Omental fat pad (tissue), 4 donors: ENCODE measurements at places on chromosomes 16 and 17. TPM values are rescaled to one million over a fixed set of nuclear protein-coding genes. Genes with fewer than 3 reads are reported as not detected.

The CTRB2 gene
- total RNA-seq: not detected

- DNase-seq: no peak
Measured at GRCh38 chr16:86956437-86956836, 360.8 kb downstream of the C16orf95 start.

DNA sequence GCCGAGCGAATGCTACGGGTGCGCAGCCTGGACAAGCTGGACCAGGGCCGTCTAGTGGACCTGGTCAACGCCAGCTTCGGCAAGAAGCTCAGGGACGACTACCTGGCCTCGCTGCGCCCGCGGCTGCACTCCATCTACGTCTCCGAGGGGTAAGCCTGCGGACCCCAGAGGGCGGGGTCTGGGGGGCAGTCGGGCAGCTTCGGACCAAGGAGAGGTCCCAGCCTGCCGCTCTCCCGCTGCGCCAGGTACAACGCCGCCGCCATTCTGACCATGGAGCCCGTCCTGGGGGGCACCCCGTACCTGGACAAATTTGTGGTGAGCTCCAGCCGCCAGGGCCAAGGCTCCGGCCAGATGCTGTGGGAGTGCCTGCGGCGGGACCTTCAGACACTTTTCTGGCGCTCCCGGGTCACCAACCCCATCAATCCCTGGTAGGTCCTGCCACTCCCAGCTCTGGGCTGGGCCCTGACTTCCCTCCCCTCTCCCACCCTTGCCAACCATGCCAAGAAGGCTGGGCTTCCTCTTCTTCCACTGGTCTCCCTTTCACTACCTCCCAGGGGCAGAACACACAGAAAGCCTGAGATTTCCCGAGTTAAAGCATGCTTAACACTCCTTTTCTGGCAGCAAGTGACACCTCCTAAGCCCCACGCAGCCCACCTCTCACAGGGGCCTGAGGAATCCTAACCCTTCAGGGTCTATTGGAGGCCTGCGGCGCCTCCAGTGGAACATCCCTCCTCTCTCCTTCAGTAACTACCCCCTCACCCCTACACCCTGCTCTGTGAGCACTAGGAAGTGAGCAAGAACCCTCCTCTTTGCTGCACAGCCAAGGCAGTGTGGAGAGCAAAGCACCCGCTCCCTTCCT, 3.2 kb downstream of the NAGS start:
- DNase-seq: no peak

The MEIOC gene
- total RNA-seq: not detected

The MYH11 gene
- 24.7 TPM for total RNA-seq

The P2RX5 gene
- total RNA-seq: 2.4 TPM

- no peak for DNase-seq
Measured at GRCh38 chr17:35082073-35082657, 18.7 kb upstream of the RFFL start.

DNA sequence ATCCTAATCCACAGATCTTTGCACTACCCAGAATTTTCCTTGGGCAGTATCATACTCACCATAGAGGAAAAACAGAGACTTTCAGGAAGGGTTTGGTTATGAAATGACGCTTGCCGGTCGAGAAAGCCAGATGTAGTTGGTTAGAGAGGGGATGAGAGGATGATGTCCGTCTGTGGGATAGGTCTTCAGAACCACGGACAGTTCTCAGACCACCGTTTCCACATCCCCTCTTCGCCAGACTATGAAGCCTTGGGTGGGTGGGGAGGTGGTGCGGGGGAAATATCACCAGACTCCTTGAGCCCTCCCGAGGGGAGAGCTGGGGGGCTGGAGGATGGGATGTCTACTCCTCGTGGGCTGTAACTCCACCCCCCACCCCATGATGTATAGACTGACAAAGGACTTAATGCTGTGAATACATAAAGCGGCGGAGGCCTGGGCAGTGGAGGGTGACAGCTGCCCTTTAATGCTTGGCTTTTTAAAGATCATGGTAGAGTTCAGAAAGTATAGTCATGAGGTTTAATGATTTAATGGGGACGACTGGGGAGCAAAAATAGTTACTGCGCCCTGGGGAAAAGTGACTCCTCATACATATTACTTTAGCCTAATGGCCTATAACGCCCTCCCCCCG, 96.6 kb downstream of the MRM1 start:
- no peak for DNase-seq

GRCh38 chr16:83136419-83136818, 509.6 kb downstream of the CDH13 start:
- DNase-seq: no peak

DNA sequence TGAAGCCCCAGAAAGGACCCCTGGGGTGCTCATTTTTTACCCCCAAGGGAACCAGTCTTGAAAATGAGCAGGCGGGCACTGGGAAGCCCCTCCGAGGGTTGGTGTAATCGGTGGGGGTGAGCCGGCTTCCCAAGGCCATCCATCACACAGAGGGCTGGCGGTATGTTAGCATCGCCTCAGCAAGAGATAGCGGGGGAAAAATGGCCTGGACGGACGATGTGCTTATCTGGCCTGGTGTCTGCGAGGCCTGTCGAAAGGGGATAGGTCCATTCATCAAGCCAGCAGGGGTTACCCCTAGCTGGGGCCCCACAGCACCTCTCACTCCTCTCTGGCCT, 188.9 kb downstream of the IRF8 start:
- no peak for DNase-seq

The SOST gene
- not detected for total RNA-seq

- DNase-seq: no peak
Measured at GRCh38 chr17:5115673-5116651, at the start of gene USP6. Gene USP6, plus strand, starts transcription at chr17:5116032. Its CDS starts 14,336 bp downstream, at chr17:5130368.

The NOS2 gene
- 0.19 TPM for total RNA-seq

DNA sequence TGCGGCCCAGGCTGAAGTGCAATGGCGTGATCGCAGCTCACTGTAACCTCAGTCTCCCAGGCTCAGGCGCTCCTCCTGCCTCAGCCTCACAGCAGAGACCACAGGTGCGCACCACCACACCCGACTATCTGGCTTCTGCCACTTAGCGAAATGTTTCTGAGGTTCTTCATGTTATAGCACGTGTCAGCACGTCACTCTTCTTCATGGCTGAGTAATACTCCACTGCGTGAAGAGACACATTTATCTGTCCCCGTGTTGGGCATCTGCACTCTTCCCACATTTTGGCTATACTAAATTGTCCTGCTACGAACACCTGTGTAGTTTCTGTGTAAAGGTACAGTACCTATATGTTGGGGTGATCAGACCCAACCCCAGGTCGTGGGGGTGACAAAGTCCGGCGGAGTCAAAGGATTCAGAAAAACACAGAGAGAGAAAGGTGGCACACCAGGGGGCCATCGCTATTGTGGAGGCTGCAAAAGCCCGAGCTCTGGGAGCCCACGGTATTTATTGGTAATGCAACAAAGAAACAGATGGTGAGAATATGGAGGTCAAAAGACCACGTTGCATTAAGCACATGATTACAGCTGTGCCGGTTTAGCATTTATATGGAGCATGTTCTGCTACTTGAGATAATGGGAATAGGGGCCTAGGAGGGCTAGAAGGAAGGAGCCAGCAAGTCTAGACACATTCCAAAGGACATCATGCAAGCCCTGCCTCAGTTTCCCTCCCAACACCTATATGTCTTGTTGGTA, 851 bp upstream of the DPEP1 start:
- DNase-seq: no peak

The UNC45B gene
- not detected for total RNA-seq

DNA sequence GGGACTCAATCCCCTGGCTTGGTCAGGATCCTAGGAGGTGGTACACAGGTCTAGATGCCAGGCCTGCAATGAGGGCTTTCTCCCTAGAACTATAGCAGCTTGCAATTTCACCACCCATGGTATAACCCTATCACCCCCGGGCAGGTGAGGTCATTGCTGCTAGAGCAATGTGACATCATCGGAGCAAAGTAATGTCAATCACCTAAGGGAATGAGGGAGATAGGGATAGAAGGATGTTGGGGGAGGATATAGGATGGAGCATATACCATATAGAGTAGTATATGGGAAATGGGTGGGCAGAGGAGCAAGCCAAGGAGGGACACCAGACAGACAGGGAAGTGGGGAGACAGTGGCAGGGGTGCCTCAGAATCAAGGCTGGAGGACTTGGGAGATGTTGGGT, 3.3 kb downstream of the KCNH4 start:
- DNase-seq: no peak

- no peak for DNase-seq
Measured at GRCh38 chr16:69351309-69352027, at the start of gene TMED6. Gene TMED6, minus strand, starts transcription at chr16:69351786. Its CDS starts 33 bp downstream, at chr16:69351753.

DNA sequence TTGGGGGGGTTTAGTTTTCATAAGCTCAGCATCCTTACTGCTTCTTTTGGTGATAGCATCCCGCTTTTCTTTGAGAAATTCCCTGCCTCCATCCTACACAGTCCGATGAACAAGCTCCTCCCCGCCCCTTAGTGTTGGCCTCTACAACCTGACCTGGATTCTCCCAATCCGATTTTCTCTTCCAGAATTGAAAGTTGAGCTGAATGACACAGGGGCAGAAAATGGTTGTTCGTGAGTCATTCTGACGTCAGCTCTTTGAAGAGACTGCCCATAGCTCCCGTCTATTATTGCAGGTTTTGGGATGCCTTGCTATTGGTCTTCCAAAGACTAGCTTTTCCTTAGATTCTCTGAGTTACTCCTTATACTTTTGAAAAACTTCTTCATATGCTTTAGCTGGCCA, 279.7 kb downstream of the SLC39A11 start:
- no peak for DNase-seq

DNA sequence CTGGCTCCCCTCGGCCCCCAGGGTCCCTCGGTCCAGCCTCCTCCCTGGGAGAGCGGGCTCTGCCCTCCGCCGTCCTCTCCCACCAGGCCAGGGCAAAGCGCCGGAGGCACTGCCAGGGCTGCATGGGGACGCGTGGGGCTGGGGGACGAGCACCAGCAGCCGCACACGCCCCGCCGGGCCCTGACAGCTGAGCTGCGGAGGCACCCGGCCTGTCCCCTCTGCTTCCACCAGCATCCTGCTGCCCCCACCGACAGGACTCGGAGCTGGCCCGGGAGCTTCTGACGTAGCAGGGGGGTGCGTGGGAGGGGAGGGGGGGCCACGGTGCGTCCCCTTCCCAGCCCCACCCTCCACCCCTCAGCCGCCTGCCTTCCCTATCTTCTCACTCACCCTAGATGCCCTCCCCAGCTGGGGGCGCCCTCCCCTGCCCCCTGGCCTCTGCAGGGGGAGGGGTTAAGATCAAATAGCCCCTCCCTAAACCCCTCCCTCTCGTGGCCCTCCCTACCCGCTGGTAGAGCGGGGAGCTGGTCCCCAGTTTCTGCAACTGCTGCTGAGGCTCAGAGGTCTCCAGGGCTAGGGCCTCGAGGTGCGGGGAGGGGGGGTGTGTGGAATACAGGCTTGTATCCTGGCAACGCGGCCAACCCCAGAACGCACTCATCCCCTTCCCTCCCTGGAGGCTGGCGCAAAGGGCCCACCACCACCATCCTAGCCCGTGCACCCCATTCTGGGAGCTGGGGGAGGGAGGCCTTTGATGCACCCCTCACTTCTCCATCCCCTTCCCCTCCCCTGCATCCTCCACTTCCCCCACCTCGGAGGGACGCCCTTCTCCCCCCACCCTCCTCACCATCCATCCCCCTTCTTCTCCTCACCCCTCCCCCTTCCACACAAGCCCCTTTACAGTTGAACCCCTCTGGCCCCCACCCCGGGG, 1.0 kb downstream of the SRCIN1 start:
- DNase-seq: no peak

- DNase-seq: no peak
Measured at GRCh38 chr17:66450008-66450851, 147.8 kb downstream of the PRKCA start.

DNA sequence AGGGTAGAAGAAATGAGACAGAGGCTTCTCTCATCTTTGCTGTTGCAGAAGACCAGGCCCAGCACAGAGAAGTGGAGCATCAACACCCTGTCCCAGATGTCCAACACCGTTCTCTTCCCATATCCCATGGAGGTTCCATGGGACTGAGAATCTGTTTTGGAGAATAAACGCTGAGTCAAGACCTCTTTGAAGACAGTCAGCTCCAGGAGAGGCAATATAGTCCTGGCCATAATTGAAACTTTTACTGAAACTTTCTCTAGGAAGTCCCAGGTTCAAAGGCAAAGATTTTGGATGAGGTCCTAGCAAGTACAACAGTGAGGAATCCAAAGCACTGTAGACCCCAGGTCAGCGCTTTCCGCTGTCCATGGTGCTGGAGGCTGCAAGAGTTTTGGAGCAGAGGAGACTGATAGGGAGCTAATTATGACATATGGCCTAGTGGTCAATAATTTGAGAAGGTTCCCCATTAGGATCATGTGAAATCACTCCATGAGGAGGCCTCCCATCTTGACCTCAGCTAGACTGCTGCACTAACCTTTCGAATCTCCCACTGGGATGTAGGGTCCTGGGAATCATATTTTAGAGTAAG, 36.0 kb downstream of the OSBPL7 start:
- no peak for DNase-seq

The ENO3 gene
- 3.6 TPM for total RNA-seq

The NAGS gene
- total RNA-seq: 1.6 TPM

The CDRT15 gene
- total RNA-seq: not detected

The NPIPB2 gene
- 9.8 TPM for total RNA-seq

DNA sequence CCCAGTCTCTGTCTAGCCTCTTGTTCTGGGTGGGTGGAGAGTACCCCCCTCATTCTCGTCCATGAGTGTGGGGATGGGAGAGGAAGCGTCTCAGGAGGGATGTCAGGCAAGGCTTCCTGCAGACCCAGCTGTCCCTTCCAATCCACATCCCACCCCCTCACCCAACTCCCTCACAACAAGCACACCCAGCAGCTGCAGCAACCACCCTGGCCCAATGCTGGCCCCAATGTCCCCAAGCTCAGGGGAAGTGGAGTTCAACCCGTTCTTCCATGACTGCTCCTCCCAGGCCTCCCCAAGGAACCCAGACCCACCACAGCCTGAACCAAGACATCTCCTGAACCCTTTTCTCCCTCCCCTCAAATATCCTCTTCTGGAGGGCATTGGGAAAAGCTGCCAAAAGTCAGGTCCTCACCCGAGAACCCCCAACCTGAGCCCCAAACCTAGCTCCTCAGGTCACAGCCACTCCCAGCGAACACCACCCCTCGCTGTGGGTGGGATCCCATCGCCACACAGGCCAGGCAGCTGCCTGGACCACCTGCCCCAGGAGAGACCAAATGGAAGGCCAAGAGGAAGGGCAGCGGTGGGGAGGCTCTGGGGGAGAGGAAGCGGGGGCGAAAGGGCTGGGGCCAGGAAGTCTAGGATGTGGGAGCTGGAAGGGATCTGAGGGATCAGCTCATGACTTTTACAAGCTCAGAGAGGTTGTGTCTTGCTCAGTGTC, 47.6 kb downstream of the FZD2 start:
- DNase-seq: no peak

GRCh38 chr17:48809182-48809581, 7.8 kb downstream of the TTLL6 start:
- no peak for DNase-seq

GRCh38 chr16:70662991-70663523, 16.7 kb downstream of the IL34 start:
- no peak for DNase-seq
